ENCODE measurements at places on chromosomes 1 and 21.

DNA sequence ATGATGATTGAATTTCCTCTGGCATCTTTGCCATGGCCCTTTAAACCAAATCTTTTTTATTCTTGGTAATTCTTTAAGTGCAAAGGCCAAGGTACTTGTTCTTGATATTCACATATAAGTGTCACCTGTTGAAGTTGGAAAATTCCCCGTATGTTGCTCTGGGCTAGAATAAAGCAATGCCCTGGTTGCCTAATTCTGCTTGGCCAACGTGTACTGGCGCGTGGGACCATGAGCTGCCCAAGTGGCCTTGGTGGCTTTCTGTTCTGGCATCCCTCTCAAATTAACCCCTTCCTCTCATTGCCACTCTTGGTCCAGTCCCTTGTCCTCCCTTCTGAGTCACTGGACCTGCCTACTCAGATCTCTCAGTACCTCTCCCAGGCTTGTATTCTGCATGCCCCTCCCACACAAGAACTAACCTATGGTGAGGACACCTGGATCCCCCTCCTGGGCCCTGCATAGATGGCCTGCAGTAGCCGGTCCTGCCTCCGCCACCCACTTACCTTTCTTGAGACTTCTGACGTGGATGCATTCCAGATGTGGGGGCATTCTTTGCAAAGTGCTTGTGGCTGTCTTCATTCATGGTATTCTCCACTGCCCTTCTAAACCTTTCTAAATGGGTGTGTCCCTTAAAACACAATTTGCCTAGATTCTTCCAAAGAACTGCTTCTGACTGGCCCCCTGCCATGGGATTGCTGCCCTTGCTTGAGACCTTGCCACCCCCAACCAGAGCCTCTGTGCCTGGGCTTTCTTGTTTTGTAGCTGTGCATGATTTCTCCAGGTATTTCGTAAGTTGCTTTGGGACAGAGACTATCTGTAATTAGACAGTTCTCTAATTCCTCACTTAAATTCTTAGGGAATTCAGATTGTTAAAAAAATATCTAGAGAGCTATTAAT lies 152.4 kb downstream of the GALNT2 start:
- no peak for DNase-seq

DNA sequence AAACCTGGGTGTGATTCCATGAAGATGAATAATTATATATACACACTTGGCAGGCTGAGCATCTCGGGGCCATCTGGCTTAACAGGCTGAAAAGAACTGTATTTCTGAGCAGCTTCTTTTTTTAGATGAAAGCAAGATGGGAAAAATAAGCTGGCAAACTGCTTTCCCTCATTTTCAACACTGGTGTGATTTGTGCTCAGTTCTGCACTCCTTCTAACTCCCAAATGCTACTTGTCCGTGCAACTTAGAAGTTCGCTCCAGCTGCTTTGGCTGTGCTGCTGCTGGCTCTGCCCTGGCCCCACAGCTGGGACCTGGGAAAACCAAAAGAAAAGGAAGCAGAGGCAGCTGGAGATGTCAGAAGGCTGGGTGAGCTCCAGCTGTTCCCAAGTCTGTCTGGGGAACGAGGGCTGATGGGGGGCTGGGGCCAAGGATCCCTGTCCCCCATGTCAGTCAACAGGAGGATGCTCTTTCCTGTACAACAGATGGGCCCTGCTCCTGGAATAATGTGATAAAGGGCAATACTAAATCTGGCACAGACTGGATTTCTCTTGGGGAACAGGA lies 44.9 kb downstream of the PAFAH2 start:
- DNase-seq: no peak

GRCh38 chr1:3312898-3313575 lies 141.4 kb upstream of the ARHGEF16 start:
- DNase-seq: no peak

DNA sequence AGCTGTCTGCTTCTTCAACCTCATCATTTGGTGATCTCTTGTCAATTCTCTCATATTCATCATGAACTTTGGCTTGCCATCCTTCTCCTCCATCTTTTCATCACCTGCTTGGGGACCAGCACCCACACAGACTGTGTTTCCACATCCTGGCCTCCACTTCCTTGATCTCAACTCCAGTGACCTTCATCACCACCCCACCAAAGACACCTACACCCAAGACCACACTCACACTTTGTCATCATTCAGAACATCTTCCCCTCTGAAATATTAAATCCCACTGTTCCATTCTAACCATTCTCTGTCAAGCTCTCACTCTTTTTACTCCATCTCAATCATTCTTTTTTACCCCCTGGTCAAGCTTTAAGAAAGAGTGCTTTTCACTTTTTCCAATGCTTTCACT lies 115.5 kb upstream of the VAV3 start:
- DNase-seq: peak; percentile 35

DNA sequence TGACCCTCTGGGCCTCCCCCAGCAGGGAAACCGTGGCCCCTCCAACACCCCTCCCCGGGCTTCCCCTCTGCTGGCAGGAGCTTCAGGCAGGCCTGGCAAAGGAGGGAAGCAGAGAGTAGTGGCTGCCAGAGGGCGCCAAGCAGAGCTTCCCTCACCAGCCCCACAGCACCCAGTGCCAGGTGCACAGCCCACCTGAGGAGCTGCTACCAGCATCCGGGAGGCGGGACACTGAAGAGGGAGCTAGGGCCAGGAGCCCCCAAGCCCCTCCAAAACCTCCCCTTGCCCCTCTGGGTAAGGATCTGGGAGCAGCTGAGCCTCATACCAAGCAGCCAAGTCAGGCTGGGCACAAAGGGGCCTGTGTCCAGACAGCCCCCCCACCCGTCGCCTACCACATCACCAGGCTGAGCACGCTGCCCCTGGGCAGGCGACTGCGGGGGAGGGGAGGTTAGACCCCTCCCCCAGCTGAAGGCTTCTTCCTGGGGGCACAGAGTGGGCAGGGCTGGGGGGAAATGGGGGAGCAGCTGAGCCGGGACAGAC lies 19.6 kb downstream of the CCDC24 start:
- DNase-seq: no peak
